ENCODE measurements at places on chromosomes 5 and 9.

DNA sequence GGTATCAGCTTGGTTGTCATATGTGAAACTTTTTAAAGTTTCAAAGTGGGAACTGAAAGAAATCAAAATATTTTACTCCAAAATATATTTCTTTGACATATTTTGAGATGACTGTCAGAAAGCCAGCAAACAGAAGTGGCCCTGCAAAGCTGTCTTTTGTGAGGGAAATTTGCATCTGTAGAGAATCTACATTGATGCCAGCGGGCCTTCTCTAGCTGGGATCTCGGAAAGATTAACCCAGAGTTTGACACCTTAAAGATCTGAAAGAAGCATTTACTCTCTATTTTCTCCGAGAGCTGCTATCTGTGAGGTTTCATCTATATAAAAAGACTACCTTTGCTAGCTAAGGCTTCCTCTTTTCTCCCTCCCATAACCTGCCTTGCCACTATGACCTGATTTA lies 303.6 kb downstream of the FBXL17 start:
- DNase-seq: no peak

GRCh38 chr5:67170767-67171166 lies 25.8 kb downstream of the CD180 start:
- no peak for DNase-seq

GRCh38 chr9:28922891-28923290 lies 1349.6 kb upstream of the C9orf72 start:
- no peak for DNase-seq

DNA sequence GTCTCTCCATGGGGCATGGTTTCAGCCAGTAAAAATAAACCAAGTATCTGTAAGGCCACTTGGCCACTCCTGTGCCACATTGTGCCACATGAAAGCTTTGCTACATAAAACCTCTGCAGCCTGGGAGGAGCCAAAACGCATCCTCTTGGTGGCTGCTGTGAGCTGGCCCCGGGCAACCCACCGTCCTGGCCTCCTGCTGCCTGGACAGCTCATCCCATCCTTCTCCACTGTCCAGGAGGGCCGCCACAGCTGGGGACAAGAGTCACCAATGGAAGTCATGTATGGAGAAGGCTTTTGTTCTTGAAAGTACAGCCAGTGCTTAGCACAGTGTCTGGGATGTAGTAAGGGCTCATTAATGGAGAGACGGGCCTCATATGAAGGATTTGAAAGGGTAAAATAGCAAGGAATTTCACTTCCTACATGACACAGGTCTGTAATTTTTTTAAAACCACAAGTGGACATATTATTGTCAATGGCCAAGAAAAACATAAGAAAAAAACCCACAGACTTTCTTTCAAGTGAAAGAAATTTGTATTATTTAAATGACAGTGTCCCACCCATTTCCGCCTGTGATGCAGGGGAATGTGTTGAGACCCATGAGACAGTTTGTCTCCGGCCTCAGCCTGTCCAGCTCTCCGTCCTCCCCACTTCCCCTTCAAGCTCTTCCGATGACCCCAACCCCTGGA lies 6.6 kb downstream of the PTGES start:
- DNase-seq: no peak

DNA sequence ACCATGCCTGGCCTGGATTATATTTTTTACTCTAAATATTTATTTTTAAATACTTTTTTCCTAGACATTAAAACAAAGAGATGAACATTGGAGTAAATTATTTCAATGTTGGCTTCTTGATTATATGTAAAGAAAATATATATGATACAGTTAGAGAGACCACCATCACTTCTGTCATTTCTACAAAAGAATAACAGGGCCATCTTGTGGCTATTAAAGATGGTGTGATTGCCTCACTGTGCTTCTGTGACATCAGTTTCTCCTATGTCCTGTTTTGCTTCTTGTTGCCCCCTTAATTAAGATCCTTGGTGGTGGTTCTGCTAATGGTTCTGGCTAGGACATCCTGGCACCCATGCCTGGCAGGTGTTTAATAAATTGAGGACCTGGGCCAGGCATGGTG lies 32.9 kb downstream of the NDFIP1 start:
- no peak for DNase-seq

DNA sequence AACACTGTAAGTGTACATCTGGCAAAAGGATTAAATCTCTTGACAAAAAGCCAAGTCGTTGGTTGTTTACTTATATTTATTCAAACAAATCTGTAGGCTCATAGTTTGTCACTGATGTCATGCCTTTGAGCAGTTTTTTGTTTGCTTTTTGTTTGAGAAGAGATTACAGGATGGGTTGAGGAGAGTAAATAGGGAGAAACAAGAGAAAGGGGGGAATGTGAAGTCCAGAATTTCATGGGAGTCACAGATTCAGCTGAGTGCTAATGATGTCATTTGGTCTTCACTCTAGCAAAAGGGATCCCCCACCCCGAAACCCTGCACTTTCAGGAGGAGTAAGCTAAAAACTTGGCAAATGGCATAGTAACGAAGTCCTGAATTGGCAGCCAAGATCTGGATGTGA lies 337.4 kb downstream of the GLIS3 start:
- no peak for DNase-seq

DNA sequence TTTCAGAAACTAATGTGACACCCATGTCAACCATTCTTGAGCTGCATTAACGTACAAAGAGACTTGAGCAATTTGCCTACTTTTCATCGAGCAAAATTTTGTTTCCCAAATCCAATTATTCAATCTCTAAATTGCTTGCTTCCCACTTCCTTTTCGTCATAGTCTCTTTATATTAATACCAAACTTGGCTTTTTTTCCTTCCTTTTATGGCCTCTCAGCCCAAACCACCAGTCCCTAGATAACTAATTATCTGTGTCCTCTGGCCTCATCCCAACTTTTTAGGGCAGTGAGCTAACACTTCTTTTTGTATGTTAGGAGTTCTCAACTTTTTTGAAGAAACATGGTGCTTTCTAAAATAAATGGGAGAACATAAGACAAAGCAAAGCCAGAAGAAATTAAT lies 155.5 kb upstream of the S1PR3 start:
- DNase-seq: no peak

- DNase-seq: no peak
These were observed 569.5 kb upstream of the SEMA6A start for GRCh38 chr5:117144086-117144485.

DNA sequence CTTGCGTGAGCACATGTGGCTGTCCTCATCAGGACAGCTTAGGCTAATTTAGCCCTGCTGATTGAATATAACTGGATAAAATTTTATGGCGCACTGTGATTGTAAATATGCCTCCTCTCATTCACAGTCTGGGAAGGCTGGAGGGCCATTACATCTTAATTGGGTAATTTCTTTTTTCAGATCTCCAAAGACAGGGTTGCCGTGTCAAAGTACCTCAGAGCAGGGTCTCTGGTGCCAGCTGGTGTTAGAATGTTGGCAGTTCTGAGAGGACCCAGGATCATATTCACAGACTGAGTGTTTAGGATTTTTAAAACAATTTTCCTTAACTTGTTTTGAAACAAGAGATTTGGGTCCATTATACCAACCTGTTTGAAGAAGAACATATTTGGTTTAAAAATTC lies 455.7 kb upstream of the TLE4 start:
- no peak for DNase-seq

DNA sequence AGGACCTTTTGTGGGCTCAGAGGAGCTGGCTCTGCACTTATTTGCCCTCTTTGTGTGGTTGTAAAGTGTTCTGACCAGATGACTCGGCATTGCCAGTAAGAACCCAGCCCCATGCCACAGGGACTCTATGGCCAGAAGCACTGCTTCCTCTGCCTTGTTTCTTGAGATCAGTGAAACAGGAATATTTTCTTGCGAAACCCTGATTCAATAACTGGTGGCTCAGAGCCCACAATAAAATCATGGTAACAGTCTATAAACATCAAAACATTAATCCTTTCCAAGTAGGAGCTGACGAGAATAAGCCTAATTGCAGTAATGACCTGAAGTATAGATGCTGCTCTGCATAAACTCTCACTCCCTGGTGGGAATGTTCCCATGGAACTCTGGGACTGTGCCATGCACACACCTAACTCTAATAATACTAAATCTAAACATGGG lies 344.3 kb downstream of the ZNF608 start:
- no peak for DNase-seq

GRCh38 chr9:109542922-109543321 lies 44.8 kb upstream of the PTPN3 start:
- no peak for DNase-seq

- DNase-seq: no peak
These were observed 19.7 kb upstream of the GDA start for GRCh38 chr9:72129271-72130156.

GRCh38 chr9:21686738-21687137 lies 115.7 kb upstream of the MTAP start:
- no peak for DNase-seq

DNA sequence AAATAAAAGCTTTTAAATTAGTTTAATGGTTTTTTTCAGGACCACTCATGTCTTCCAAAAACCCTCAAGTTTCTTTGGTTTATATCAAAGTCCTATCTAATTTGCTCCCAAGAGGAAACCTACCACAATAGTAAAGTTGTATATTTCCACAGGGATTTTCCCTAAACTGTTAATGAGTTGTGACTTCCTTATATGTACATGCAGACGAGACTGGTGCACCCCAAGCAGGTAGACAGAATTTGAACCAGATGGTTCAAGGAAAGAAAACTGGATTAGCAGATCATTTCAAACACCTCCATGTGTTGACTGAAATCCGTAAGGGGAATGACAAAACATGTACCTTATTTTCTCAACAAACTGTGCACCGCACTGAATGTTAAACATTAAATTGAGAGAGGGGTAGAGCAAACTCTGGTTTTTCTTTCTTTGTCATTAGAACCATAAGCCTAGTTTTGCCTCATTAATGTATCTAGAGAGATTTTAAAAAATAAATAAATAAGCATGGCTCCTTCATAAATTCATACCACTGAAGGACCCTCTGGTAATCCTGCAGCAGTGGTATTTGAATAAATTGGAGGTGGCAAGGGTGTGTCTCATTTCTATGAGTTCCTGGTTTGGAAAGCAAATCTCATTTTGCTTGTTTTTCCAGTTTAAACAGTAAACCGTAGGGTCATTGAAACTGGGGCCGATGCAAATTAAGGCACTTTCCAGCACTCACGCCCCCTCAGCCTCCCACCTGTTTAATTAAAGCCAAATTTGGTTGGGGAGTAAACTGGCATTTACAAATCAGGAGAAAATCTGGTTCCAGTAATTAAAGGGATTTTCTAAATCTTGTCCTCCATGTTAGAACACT lies 51.1 kb downstream of the ENC1 start:
- no peak for DNase-seq

DNA sequence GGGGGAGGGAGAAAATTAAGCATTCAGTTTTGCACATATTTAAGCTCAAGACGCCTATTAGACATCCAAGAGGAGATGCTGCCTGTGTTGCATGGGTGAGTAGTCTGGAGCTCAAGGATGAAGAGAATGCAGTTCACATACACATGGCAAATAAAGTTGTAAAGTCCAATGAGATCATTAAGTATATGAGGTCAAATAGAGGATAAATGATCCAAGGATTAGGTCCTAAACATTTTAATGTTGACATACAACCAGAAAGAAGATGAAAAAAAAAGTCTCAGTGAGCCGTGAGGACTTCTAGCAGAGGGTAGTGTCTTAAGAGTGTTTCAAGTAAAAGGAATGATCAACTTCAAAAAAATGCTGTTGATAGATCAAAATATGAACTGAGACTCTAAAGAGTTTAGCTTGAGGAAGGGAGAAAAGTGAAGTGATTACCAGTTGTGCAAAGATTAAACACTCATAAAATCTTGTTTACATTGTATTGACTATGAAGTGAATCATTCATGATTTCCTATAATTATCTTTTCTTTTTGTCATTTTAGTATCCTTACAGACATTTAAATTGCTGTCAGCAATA lies 251.8 kb downstream of the ZNF608 start:
- no peak for DNase-seq

- no peak for DNase-seq
These were observed 81.3 kb downstream of the SMARCA2 start for GRCh38 chr9:2096376-2096970.

- no peak for DNase-seq
These were observed 89.4 kb downstream of the SNX18 start for GRCh38 chr5:54607006-54607405.

DNA sequence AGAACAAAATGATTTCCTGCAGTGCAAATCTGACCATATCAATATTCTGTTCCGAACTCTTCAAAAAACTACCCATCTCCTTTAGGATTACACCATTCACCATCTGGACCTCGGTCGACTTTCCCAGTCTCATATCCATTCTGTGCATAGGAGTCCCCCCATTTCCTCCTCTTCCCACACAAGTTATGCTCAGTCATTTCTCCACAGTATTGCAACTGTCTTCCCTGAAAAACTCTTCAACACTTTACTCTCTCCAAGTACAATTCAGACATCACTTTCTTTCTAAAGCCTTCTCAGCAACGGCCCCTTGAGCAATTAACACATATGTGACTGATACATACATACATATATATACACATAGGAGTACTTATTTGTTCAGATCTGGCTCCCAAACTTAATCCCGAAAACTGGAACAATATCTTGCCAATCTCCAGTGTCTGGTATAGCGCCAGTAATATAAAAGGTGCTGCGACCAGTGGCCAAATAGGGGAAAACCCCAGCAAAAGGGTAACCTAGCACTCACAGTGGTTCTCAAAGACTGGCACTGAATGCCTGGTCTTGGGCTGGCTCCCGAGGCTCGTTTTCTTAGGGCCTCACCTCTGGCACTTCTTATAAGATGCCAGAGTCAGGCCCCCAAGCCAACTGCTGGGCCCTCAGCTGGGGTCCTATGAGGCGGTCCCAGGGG lies 629 bp downstream of the ZBTB26 start:
- DNase-seq: no peak

DNA sequence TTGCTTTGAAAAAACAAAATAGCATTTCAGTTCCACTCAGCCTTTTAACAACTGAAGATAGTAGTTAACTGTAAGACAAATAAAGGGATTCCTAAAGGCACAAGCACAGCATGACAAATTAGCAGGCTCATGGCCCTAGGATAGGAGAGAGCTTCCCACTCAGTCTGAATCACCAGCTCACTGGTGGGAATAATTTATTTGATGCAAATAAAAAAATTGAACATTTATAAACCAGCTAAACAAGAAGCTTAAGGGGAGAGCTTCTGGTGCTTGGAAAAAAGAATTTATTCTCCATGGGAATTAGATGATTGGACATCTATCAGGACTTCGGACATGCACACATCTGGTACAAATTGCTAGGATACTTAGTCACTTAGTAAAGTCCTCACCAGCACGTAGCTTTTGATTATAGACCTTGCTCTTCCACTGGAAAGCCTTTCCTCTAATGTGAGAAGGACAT lies 294.1 kb upstream of the TNC start:
- DNase-seq: no peak

Data from AML-193 (cell line).